ENCODE measurements at places on chromosomes 2 and 18.

DNA sequence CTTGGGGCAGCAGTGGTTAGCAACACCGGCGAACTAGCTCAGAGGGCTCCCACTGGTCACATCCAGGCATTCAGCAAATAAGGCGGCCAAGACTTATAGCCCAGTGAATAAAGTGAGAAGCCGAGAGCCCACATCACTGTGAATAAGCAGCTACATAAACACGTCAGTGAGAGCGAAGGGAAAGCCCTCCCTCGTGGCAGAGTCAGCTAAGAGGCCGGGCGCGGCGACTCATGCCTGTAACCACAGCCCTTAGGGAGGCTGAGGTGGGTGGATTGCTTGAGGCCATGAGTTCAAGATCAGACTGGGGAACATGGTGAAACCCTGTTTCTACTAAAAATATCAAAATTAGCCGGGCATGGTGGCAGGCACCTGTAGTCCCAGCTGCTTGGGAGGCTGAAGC lies 5.2 kb downstream of the D2HGDH start:
- peak; percentile 77 for DNase-seq

- peak; percentile 34 for DNase-seq
These were observed 3.7 kb downstream of the HDAC4 start for GRCh38 chr2:239396881-239397681.

DNA sequence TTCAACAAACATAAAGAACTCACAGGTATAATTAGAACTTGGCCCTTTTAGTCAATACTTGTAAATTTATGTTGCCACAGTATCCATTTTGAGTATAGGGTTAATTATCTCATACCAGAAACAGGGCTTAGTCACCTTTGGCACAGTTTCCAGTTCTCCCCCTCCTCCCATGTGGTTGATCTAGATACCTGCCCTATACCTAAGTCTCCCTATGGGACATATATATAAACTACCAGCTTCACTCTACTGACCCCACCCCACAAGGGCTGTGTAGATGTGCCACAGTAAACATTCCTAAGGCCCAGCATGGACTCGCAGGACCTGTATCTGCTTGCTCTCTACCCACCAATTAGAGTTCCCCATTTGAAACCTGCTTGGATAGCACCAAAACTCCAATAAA lies 371.7 kb upstream of the RND3 start:
- no peak for DNase-seq

GRCh38 chr2:241358470-241358869 lies 2.4 kb downstream of the FARP2 start:
- DNase-seq = peak; percentile 34

- DNase-seq = no peak
These were observed 30.0 kb upstream of the CCNYL1 start for GRCh38 chr2:207681431-207681830.

DNA sequence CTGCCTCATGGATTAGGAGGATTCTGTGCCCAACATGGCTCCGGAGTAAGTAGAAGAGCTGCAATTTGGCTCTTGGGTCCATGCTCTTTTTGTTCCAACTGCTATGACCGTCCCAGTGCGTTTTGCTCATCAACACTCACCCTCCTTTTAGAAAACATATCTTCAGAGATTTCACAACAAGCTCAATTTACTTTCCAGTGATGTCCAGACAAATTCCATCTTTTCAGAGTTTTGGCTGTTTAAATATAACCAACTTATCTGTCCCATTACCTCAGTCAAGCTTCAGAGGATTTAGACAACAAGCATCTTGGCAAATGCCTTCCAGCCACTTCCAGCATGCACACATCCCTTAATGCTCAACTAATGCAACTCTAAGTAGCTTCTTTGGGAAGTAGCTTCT lies 6.9 kb upstream of the SLC14A2 start:
- no peak for DNase-seq

DNA sequence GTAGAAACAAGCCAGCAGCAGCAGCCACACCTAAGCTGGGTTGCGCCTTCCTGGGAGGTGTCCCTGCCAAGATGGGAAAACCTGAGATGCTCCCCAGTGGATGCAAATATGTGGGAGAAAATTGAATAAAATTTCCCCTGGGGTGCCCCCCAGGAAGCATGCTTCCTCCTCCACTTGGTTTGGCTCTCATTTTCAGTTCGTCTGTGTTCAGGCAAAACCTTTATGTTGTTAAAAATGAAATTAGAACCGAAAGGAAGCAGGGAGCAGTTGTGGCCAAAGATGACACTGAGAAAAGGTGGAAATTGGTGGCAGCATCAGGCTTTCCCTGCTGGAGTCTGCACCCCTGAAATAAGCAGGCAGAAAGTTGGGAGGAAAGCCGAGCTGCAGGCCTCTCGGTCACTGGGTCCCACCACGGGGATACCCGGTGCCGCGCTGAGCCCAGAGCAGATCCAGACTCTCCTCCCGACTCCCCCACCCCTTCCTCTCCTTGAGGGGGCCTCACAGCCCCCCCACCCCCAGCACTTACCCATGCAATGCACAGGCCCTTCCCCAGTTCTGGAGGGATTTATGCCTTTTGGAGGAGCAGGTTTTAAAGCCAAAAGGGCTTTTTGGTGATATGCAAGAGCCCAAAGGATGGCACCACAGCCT lies 267.7 kb upstream of the SPRED2 start:
- DNase-seq = no peak

DNA sequence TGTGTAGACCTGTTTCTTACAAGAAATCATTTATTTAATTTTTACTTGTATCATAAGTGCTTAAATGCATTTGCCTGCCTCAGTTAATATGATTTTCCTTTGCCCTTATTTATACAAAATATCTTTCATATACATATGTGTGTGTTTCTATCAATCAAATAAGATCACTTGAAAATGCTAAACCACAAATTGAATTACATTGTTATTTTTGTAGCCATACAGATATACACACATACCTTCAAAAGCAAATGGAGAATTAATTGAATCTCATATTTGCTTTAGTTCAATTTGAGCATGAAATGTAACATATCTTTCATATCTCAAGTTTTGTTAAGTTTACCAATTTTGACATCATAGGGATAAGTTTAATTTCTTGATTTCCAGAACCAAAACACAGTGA lies 755.8 kb upstream of the PIK3C3 start:
- no peak for DNase-seq

DNA sequence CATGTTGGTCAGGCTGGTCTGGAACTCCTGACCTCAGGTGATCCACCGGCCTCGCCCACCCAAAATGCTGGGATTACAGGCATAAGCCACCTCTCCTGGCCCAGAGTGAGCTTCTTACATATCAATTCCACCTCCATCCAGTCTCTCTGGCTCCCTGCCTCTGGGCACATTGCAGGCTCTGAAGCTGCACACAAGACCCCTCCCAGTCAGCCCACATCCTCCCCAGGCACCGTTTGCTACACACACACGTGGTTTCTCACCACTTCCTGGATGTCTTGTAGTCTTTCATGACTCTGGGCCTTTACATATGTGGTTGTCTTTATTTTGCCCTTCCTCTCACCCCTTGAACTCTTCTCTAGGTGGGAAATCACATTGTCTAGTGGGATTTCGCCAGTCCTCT lies 64.0 kb upstream of the CABLES1 start:
- DNase-seq = peak; percentile 97

DNA sequence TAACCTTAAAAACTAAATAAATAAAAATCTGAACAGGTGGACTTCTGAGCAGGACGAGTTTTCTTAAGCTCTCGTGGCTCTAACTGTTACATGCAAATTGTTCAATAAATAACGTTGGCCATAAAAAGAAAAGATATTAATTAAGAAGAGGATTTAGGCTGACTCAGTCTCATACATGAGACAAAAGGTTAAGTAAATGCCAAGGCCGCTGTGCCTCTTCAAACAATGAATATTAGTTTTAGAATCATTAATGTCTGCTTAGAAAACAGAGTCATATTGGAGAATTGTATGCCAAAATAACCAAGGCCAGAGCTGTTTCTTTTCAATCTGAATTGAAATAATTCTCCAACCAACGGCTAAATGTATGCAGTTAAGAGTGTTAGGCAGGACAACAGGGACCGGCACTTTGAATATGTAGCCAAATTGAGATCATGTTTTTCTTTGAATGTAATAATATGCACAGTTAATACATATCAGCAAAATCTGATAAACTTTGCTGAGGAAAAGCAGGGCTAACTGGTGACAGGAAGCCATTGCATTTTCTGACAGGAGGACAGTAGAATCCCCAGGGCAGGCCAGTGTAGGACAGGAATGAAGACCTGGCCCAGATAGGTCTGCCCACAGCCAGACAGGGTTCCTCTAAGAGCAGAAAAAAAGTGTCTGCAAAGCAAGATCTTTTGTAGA lies 1041.4 kb upstream of the FANCL start:
- no peak for DNase-seq

- DNase-seq = no peak
These were observed 84.0 kb downstream of the LYPD6B start for GRCh38 chr2:149122516-149122915.

GRCh38 chr2:163713534-163714311 lies 22.1 kb downstream of the FIGN start:
- DNase-seq = no peak

DNA sequence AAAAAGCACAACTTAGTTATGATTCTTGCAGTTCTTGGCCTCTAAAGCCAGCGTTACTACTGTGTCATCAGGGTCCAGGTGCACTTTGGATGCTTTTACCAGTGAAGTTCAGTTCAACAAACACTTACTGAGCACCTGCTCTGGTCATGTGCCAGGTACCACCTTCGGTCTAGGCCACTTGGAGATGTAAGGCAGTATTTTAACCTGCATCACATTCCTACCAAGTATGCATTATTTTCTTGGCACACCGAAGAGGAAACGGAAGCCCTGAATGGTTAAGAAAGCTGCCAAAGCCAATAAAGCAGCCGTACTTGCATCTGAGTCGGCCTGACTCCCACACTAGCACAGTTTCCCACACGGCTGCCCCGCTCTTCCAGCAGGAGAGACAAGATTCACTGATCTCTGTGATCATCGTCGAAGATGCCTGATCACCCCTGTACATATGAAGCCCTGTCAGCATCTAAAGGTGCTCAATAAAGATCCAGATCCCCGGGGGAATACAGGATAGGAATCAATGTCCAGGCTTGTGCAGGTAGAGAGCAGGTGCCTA lies 427.1 kb downstream of the EIPR1 start:
- DNase-seq = no peak

GRCh38 chr2:164984428-164984827 lies 29.1 kb upstream of the SLC38A11 start:
- DNase-seq = no peak

- no peak for DNase-seq
These were observed 49.8 kb downstream of the PIAS2 start for GRCh38 chr18:46867367-46868143.

DNA sequence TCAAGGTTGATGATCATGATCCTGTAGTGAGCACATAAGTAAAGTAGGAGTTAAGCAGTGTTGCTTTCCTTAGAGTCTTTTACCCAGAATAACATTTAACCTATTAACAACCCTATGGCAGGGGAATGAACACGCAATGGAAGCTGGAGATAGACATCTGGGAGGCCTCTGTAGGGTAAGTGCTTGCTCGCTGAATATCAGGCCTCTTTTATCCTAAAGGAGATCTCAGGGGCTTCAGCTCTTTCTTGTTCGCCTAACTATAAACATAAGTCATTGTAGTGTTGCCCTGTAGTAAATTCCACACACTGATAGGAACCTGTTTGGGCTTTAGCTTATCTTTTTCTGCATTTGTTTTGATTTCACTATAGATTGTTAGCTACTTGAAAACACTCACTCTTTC lies 174.4 kb upstream of the TCF4 start:
- no peak for DNase-seq

- no peak for DNase-seq
These were observed 63.2 kb downstream of the ADCY3 start for GRCh38 chr2:24856791-24857211.

DNA sequence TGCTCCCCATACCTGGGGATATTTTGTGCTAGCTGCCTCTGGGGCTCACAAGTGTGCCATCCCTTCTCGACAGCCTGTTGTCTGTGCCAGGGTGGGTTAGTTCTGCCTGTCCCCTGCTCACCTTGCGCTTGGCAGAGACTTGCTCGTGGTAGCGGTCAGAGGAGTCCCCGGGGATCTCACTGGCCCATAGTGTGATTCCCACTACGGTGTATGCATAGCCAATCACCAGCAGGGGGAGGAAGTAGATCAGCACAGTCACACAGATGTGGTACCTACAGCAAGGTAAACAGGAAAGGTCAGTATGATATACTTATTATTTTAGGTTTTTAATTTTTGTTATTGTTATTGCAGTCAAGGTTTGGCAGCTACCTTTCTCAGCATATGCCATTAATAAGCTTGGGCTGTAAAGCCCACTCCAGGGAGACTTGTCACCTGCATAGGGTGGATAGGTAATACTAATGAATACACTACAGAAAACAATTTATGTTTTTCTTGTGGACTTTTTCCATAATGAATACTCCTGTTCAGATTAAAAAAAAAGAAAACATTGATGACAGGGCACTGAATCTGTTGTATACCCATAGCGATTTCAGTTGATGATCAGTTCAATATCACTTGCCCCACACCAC lies 95.2 kb downstream of the POLE4 start:
- peak; percentile 51 for DNase-seq

- peak; percentile 31 for DNase-seq
These were observed 178.0 kb downstream of the ASXL3 start for GRCh38 chr18:33755931-33756560.

All from NB4 (cell line).